Substantia nigra (tissue), 51 donors: ENCODE measurements at places on chromosomes 5 and 9.
A peak's percentile ranks its signal among the peaks of the same experiment; 100 is the strongest.

- no peak for DNase-seq
These were observed 463.2 kb upstream of the KLF4 start for GRCh38 chr9:107952773-107953172.

DNA sequence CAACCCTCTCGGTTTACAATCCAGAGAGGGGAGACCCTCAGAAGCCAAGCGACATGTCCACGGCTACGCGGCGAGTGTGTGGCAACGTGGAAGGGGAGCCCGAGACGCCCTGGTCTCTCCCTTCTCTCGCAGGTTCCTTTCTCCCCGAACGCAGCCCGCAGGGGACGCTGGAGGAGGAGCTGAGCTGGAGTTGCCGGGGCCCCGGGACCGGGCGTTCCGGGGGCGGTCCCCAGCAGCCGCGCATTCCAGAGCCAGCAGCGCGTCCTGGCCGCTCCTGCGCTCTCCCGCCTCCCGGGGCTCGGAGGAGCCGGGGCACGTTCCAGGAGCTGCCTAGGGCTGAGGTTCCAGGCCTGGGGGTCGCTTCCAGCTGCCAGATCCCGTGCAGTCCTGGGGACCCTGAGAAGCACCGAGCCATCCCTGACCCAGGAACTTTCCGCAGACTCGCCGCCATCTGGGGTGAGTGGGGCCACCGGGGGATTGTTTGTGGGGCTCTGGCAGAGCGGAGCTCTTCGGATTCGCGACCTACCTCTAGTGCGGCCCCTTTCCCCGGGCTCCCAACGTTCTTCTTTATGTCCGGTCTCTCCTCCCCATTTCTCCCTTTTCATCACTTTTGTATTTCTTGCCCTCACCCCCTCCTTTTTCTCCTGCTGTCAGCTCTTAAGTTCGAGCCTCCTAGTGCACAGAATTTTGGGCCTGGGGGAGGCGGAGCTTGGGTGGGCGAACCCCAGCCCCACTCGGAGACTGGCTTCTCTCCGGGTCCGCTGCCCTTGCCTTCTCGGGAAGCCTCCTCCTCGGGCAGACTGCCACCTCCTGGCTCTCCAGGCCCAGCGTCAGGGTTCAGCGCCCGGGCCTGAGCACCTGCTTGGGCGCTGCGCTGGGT is at the start of gene SMIM3:
Gene SMIM3, plus strand, starts transcription at position 241 of the 880 bp plus-strand sequence. CDS start 16,684 bp downstream, outside the sequence.
- peak; percentile 36 for DNase-seq

- DNase-seq: no peak
These were observed 6.4 kb upstream of the JMY start for GRCh38 chr5:79229357-79230174.

GRCh38 chr5:142378737-142379634 is 54.2 kb upstream of the SPRY4 start:
- DNase-seq: no peak

DNA sequence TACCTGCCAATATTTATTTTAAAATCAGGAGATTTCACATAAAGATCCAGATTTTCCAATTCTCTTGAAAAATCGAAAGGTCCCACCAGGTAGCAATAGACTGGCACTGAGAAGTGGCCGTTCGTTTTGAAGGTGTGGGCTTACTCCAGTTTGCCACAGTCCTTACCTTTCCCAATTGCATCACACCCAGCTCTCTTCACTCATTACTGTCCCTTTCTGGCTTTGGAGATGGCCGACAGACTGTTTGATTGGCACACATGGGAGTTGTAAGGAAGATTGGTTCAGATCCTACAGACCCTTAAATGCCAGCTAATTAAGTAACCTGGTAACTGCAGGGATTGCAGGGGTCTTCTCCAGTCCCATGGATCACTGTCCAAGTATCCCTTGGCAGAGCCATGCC is 68.7 kb upstream of the LARP1 start:
- no peak for DNase-seq

DNA sequence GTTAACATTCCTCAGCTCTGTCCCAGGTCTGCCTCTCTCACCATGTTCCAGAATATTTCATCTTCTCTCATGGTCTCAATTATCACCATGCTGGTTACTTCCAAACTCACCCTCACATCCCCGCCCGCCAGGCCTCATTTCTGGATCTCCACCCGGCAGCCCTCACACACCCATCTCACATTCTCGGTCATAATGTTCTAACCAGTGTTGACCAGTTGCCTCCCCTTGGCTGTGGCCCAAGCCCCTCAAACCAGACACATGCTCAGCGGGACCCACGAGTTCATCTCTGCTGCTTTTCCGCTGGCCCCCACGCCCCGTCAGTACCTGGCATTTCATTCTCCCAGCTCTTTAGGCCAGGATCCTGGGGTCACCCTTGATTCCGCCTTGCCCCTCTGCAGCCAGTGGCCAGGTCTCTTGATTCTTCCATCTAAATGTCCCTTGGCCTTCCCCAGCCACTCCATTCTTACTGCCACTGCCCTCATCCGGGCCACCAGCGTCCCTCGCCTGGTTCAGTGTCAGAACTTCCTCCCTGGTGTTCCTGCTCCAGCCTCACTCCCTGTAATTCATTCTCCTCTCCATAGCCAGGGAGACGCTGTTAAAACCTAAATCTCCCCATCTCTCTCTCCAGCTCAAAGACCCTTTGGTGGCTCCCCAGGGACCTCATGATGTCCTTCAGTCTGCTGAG is 141.7 kb downstream of the MVB12B start:
- no peak for DNase-seq

DNA sequence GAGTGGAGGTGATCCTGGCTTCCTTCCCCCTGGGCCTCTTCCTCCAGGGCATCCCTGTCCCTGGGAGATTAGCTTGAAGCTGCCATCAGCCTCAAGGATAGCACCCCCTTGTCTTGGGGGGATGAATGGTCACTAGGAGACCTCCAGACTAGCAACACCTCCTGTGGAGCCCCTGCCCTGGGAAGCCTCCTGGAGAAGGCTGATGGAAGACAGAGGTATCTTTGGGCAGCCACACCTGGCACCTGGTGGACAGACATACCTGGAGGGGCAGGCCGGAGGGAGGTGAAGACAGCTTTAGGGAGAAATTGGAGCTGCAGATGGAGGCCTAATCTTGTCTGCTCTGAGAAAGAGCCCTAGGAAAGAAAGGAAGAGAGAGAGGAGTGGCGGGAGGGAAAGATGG is 9.0 kb upstream of the TTLL11 start:
- DNase-seq: no peak

GRCh38 chr9:89361816-89362646 is 43.7 kb downstream of the SECISBP2 start:
- DNase-seq: no peak

DNA sequence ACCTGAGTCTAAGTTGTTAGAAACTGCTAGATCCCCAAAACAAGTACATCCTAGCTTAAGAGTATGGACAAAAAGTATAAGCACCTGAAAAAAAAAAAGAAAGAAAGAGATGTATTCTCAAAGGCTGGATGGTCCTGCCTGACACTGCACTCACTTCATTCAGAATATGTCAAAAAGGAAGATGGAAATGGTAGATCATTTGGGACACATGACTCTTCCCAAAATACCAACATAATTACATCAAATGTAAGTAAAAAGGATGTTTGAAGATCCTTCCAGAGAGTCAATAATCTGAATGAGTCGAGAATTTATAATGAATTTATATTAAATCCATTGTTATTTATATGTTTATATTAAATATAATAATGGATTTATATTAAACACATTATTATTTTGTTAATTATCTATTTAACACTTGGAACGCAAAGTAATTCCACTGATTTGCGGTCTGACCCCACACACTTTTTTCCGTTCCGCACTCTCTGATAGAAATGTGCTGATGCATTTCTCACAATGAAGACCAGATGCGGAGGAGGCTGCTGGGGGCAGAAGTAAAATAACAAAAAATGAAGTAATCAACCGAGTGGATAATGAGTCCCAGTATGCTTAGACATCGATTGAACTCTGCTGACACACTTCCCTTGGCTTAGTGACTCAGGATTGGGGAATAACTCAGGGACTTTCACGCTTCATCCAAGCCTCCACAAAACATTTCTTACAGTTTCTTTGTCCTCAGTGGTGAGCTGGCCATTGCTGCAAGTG is 201.2 kb downstream of the ADAMTS12 start:
- no peak for DNase-seq
